M059J (cell line): ENCODE measurements at places on chromosomes 11 and 22.

DNA sequence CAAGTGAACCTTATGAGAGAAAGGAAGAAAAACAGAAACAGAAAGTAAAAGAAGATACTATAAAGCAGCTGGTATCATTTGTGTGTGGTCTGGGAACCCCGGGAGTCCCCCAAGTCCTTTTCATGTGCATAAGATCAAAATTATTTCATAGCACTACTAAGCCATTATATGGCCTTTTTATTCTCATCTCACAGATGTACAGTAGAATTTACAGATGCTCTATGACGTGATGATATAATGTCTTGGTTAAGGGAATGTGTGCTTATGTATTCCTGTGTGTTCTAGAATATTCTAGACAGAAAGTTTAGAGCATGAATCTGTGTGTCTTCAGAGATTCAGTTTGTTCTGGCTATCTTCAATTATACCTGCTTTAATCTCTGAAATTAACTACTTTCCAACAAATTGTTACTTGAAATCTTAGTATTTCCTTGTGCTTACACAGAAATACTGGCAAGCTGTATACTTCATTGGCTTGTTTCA lies 8.6 kb upstream of the TPP1 start:
- no peak for DNase-seq

GRCh38 chr11:128777369-128778011 lies 83.6 kb downstream of the FLI1 start:
- DNase-seq, result no peak

GRCh38 chr22:23533328-23533762 lies 46.7 kb downstream of the IGLL1 start:
- peak; percentile 24 for DNase-seq

GRCh38 chr11:120539667-120540369 lies 28.3 kb downstream of the GRIK4 start:
- DNase-seq, result peak; percentile 96

GRCh38 chr11:102843489-102843888 lies at the start of gene MMP3:
Gene MMP3, minus strand, starts transcription at chr11:102843609. Its CDS starts 63 bp downstream, at chr11:102843546.
- DNase-seq, result peak; percentile 75

DNA sequence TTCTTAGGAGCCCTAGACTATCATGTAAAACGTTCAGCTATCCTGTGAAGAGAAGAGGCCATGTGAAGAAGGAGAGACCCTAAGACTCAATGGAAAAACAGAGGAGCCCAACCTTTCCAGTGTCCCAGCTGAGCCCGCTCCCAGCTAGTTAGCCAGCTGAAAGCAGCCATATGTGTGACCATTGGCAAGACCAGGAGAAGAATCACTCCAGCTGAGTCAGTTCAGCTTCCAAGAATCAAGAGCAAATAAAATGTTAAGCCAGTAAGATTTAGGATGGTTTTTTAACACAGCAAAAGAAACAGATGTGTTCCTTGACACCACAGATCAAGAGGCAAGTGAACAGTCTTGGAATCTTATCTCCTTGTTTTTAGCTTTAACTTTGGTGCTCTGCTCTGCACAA lies 108.0 kb downstream of the CCDC81 start:
- DNase-seq, result no peak

DNA sequence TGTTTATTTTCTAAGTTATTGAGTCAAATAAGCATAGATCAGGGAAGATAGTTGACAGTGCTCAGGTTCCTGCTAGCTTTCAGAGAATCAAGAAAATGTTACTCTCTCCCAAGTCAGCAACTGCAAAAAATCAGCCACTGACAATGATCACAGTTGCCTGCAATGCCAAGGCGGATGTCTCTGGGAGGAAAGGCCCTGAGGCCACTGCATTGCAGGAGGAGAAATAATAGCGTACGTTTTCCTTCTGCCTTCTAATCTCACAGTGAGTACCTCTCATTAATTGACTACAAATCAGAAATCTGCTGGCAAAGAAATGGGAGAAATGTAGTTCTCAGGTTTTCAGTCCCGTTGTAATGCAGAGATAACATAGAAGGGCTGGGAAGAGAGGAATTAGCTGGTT lies 54.0 kb upstream of the SPON1 start:
- peak; percentile 20 for DNase-seq

DNA sequence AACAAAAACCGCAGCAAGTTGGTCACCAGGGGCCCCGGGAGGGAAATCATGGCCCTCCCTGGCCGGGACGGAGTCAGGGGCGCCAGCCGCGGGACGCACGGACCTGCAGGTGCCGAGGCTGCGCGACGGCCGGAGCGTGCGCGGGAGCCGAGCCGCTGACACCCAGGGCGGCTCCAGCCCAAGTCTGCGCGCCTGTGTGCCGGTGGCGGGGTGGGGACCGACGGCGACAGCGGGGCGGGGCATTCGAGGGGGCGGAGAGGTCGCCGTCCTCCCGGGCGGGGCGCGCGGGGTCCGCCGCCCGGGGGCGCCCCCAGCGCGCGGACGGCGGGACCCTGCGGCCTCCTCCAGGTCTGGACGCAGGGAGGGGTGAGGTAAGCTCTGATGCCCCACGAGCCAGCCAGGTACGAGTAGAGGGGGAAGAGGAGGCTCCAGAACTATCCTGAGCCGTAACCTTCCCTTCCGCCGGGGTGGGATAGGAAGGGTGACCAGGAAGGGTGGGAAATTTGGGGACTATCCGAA lies at the start of gene ESAM:
ESAM (minus strand) TSS at position 186 of the 519 bp plus-strand sequence; CDS start at position 50, 136 bp downstream.
- DNase-seq, result no peak

DNA sequence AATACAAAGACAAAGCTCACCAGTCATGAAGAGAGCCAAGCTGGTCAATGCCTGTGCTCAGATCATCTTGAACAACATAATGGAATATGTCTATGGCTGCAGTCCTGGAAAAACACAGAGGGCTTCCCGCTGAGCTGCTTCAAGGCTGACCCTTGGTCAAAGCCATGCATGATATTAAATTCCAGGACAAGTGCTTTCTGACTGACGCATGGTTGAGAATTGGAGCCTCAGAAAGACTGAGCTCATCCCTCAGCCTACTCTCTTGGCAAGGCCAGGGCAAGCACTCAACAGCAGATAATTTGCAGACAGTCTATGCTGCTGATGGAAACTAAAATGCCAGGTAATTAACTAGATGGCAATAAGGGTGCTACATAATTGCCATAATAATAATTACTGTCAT lies 89.2 kb downstream of the GALNT18 start:
- no peak for DNase-seq

- DNase-seq, result peak; percentile 61
Observed at GRCh38 chr22:37681001-37681424, 5.1 kb upstream of the NOL12 start.

DNA sequence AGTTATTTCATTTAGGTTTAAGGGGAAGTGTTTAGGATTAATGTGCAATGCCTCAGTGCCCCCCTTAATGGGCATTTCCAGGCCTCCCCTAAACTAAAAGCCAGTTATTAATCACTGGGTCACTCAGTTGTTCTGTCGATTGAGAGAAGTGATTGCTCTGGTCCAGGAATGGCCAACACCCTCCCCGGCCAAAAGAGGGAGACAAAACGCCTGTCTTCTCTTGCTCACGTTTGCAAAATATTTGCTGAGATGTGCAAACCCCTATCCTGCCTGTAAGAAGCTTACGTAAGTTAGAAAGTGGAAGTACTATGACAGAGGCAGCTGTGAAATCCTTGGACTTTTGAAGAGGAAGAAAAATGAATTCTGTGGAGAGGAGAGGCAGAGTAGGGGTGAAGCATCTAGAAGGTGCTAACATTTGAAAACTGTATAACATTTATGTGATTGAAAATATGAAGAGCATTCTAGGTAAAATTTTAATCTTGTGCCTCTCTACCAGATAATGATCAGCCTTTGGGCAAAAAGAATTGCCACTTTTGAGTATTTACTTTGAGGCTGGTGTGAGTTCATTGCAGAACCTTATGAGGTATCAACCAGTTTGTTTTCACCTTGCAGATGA lies 37.7 kb downstream of the NTM start:
- peak; percentile 15 for DNase-seq

- no peak for DNase-seq
Observed at GRCh38 chr11:1937616-1938342, 9.4 kb upstream of the MRPL23 start.

DNA sequence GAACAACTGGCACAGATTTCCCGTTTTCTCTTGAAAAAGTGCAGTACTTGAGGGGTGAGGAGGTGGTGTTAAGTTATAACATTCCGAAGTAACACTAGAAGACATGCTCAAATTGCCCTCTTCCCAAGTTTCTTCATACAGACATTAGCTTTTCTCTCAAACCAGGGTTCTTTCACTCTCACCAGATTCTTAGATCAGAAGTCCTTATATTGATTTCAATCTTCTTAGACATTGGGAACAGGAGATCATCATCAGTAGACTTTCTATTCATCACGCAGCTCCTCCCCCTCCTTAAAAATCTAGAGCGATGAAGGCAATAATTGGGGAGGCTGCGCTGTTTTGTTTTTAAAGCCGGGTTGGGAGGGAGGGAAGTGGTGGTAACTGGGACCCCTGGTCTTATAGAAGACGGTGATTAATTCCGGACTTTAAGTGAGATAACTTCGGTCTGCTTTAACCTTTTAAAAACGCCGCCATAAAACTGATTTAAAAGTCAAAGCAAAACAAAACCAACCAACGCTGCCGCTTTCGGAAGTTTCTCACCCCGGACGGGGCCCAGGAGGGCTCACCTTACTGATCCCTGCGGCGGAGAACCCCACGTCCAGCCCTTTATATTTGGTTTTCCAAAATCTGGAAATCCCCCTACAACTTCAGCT lies 665 bp downstream of the USP28 start:
- peak; percentile 50 for DNase-seq

DNA sequence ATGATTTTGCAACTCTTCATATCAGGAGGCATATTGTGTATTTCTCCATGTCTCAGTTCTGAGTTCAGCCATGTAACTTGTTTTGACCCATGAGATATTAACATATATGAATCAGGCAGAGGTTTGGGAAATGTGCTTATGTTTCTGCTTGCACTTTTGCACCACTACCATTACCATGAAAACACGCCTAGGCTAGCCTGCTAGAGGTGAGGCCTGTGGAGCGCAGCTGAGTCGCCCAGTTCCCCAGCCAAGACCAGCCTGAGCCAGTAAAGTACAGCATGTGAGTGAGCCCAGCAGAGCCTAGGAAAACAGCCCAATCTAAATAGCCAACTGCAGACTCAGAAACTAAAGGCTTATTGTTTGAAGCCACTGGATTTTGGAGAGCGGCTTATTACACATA lies 18.4 kb upstream of the MYOD1 start:
- no peak for DNase-seq

DNA sequence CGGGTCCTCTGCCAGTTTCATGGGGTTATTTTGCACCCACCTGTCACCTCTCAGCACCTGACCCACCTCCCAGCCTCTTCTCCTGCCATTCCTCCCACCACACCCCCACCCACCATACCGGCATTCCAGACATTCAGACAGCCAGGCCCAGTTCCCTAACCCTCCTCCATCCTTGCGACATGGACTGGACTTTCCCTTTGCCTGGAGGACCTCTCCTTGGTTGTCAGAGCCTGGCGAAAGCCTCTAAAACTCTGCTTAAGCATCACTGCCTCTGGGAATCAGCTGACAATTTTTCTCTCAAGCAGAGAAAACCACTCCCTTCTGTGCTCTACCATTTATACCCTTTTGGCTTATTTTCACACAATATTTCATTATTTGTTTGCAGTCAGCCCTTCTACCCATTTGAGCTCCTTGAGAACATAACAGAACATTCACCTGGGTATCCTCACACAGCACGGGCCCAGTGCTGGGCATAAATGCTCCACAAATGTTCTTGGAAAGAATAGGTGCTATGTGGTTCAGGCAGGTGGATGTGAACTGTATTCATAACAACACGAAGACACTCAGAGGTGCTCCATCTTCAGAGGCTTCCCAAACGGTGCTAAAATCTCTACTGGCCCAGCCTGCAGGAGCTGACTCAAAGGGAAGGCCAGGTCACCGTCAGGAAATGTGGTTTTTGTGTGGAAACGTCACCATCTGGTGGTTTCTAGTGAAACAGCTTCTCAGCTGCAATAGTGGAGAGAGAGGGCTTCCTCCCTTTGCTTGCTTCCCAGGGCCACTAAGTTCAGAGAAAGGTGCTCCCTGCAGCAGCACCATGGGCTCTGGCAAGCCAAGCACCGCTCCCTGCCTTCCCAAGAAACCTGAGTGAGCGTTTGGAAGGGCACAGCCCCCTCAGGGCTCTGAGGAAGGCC lies 10.4 kb downstream of the SPATA19 start:
- peak; percentile 58 for DNase-seq

GRCh38 chr11:73191151-73191550 lies 26.9 kb upstream of the P2RY2 start:
- DNase-seq, result no peak

DNA sequence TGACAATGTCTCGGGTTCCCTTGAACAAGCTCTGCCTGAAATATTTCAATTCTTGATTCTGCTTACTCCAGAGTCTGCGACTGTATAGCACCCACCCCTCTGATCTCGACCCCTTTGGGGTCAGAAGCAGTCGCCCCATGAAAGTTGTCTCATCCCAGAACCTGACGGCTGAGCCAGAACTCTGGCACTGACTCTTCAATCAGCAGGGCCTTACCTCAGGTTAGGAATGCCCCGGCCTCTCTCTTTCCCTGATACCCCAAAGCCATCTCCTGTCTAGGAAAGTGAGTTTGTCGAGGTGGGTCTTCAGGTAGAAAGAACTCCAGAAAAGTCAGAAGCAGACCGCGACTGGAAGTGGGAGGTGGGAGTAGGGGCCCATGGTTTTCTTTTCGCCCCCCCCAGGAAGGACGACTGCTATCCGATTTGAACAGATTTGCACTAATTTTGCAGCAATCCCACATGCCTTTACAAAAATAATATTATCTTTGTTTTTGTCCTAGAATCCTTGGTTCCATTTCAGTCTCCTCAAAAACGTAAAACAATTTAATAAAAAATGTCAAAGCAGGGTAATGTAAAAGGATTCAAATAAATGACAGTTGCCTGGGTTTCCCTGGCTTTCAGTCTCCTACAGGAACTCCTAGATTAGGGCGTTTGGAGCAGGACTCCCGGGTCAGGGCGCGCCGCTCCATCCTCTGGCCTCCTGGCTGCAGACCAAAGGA lies 898 bp upstream of the ROBO3 start:
- no peak for DNase-seq

DNA sequence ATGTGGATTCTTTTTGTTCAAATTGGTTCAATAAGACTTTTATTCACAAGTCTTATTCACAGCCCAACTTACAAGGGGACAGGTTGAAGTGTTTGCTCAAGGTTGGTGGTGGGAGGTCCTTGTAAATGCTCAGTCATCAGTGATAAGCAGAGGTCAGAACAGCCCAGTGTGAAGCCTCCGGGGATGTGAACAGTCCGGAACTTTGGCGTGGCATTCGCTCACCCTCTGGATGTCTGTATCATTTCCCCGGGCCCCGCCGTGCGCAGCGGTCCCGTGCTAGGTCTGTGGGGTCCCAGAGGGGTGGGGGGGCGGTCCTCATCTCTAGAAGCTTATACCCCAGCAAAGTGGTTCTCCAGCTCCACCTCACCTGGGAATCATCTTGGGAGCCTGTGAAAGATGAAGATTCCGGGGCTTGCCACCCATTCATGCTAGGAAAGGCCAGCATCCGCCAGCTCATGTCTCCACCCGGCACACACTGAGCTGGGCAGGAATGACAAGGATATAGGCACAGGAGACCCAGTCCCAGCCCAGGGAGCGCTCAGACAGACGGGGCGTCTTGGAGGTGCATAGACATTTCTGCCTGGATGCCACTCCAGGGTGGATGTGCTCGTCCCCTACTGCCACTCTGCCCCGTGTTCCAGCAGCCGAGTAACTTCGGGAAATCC lies 327.5 kb downstream of the TBC1D22A start:
- DNase-seq, result no peak
